ENCODE measurements at places on chromosomes 12 and 14.
A peak's percentile ranks its signal among the peaks of the same experiment; 100 is the strongest.

- DNase-seq: no peak
These were observed 9.8 kb upstream of the PNMA1 start for GRCh38 chr14:73723797-73724661.

GRCh38 chr14:102318781-102319276 is 717 bp upstream of the ZNF839 start:
- no peak for DNase-seq

GRCh38 chr12:120534203-120534702 is at the start of gene RNF10:
RNF10 (plus strand) TSS chr12:120534356; CDS start chr12:120534812, 456 bp downstream.
- DNase-seq: peak; percentile 60

- DNase-seq: peak; percentile 34
These were observed 6.1 kb downstream of the SDR39U1 start for GRCh38 chr14:24436355-24437019.

- no peak for DNase-seq
These were observed 41.6 kb downstream of the ITPK1 start for GRCh38 chr14:93073910-93074769.

- DNase-seq: no peak
These were observed 294.5 kb downstream of the KSR2 start for GRCh38 chr12:117674313-117674712.

Data from activated T-cell treated with anti-CD3 and anti-CD28 coated beads for 4 hours (primary cell).